Activated T-cell treated with anti-CD3 and anti-CD28 coated beads for 4 hours (primary cell): ENCODE measurements at places on chromosomes 13 and 19.

DNA sequence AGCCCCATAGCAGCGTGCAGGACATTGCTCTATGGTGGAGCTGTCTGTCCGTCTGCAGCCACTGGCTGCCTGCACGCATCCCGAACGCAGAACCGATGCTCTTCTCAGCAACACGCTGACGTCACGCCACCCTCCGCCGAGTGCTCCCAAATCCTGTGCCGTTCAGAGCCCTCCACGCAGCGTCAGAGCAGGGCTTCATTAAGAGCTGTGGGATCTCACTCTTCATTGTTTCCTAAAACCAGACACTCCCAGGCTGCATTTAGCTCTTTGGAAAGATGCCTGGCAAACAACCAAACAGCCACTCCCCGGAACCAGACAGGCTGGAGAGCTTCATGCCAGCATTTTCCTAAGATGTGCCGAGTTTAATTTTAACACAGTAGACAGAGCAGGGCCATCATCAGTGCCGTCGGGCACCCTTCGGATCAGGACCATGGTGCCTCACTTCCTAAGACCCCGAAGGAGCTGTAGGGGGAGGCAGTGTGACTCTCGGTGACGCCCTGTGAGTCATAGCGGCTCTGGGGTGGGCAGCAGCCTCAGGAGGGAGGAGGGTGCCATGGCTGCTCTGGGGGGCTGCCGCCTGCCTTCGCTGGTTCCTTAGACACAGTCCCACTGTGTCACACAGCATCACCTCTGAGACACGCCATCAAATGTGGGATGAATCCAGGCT, 131.5 kb upstream of the MCF2L start:
- DNase-seq: no peak

- no peak for DNase-seq
Measured at GRCh38 chr13:75929076-75929475, 292.9 kb downstream of the LMO7 start.

DNA sequence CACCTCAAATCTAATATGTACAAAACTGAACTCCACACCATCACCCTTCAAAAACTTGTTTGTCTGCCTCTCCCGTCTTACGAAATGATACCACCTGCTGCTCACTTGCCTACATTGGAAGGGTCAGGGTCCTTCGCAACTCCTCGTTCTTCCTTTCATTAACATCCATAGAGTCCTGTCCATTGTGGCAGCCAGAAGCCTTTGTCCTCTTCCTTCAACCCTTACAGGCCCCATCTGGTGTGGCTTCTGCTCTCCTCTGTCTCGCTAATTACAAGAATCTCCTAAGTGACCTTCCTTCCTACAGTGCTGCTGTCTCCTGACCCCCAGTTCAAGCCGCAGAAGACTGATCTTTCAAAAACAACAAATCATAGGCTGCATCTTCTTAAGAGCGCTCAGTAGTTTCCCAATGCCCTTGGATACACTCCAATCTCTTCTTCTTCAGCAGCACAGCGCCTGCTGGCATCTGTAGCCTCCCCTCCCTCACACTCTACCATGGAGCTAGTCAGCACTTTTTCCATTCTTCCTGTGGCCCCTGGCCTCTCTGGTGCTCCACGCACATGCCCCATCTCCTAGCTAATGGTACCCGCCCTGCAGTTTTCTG, 382.7 kb downstream of the LIG4 start:
- no peak for DNase-seq

DNA sequence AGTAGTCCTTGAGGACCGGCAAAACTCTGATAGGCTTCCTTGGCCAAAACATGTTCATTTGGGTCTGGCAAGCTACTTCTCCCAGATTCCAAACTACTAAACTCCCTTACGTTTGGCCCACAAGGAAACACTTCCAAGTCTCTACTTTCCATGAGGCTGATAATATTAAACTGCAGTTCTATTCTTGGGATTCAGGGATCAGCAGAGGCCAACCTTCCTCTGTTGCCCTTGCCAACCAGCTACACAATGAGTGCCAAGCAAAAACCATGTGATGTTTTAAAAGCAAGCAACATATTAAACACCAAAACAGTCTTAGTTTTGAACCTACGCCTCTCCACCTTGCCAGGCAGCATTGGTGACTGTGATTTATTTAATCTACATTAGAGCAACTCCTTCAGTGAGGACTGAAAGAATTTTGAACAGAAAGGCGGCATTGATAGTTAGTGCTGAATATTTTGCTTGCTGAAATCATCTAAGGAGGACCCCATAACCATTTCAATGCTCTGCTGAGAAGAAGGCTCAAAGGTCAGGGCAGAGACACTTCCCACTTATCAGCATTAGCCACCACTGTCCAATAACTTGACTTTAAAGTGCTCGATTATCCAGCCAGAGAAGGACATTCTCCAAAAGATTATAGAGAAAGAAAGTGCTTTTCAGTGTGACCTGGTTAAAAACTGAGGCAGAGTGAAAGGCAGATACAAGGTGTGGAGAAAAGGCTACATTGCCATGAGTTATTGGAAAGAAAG, 287.1 kb downstream of the TBC1D4 start:
- DNase-seq: no peak

DNA sequence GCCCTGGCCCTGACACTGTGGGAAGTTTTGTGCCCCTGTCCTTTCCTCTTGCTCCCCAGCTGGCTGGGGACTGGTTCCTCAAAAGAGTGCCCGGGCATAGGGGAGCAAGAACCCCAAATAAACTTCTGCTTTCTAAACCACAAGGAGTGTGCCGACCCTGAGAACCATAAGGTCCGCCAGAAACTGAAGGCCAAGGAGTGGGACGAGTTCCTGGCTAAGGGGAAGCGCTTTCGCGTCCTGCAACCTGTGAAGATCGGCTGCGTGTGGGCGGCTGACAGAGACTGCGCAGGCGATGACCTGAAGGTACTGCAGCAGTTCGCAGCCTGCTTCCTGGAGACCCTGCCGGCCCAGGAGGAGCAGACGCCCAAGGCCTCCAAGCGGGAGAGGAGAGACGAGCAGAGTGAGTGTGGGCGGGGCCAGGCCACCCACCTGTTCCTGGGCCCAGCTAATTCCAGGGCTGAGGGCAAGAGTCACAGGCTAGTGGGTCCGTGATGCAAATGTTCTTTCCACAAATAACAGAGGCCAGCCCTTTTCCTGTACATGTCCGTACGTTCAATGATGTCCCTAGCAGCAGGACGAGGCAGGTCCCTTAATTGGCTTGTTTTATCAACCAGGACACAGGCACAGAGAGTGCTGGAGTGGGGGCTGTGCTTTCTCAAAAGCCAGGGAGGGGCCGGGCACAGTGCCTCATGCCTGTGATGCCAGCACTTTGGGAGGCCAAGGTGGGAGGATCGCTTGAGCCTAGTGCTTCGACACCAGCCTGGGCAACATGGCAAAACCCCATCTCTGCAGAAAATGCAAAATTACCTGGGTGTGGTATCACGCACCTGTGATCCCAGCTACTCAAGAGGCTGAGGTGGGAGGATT, 25.6 kb downstream of the UBXN6 start:
- no peak for DNase-seq

GRCh38 chr19:51116736-51117286, 7.9 kb upstream of the SIGLEC9 start:
- DNase-seq: no peak

- peak; percentile 34 for DNase-seq
Measured at GRCh38 chr19:55206664-55207500, 2.4 kb downstream of the PTPRH start.

DNA sequence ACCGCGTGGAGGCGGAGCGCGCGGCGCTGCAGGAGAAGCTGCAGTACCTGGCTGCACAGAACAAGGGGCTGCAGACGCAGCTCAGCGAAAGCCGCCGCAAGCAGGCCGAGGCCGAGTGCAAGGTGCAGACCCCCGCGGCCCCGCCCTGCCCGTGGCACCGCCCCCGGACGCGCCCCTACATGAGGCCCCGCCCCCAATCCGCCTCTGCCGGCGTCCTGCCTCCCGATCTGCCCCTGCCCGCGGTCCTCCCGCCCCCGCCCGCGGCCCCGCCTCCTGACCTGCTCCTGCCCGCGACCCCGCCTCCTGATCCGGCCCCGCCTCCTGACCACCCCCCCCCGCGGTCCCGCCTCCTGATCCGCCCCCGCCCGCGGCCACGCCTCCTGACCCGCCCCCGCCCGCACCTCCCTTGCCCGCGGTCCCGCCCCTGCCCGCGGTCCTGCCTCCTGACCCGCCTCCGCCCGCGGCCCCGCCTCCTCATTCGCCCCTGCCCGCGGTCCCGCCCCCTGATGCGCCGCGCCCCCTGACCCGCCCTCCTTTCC, 11.7 kb downstream of the PRR36 start:
- DNase-seq: peak; percentile 62

DNA sequence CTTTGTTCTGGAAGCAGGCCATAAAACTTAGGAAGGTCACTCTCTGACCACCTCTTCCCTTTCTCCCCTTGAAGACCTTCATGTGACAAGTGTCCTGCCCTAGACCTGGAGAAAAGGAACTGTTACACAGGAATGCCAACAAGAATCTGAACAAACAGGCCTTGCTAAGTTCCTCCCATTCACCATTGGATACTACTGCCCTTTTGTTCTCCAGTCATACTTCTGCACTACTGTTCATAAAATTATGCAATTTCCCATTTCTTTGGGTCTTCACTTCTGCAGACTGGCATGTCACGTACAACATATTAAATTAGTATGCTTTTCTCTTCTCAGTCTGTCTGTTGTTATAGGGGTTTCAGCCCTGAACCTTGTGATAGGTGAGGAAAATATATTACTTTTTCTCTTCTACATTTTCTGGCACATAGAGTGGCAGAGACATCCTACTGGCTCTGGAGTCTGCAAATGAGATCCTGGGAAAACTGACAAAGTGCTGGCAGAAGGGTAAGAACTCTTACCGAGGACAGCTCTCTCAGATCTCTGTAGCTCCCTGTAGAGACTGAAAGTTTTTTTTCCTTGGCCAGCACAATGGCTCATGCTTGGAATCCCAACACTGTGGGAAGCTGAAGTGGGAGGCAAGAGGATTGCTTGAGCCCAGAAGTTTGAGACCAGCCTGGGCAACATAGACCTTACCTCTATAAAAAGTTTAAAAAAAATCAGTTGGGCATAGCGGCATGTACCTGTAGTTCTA, 87.6 kb upstream of the SPRY2 start:
- no peak for DNase-seq

- no peak for DNase-seq
Measured at GRCh38 chr13:47139519-47139918, 242.7 kb upstream of the HTR2A start.

DNA sequence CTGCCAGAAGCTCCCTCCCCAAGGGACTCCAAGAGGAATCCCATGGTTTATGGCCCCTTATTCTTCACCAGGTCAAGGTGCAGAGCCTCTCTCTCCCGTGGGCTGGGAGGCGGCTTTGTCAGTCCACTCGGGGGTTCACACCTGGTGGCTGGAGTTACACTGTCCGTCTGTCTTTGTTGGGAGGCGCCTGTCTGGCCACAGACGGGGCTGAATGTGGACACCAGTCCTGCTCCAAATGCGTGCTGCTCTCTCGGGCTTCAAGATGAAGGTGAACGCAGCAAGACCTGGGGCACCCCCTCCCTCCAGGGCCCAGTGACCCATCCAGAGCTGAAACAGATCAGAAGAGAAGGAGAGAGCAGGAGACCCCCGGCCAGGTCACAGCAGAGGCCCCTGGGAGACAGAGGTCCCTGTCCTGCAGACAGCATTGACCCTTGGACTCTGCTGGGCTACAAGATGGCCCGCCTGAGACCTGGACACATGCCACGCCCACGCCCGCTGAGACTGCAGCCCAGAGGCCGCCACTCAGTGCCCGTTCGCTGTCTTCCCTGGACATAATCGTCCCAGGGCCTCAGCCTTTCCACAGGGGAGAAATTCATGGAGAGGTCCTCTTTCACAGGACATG, 29.9 kb upstream of the TUBGCP3 start:
- DNase-seq: no peak

DNA sequence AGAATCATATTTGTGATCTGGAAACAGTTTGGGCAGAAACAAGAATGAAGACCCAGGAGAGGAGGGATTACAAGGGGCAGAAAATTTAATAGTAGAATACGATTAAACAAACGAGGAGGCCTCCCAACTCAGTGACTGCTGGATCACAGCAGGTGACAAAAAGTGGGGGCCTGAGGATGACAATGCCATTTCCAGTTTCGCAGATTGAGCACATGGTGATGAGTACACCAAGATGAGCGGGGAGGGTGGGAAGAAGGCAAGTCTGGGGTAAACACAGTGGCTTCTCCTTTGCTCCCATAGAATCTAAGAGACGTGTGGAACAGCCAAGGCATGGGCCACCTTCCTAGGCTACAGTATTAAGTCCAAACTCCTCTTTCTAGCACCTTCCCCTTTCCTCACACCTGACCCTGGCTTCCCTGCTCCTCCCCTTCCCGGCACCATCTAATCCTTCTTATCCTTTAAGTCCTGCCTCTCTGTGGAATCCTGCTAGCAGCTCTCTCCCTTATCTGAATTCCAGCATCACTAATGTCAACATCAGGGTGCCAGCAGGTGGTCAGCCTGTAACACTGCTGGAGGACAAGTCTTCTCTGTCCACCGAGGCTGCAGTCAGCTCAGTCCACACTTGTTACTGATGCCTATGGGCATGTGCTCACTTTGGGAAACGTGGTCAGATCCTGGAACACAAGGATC, 13.5 kb downstream of the ATP7B start:
- DNase-seq: no peak

DNA sequence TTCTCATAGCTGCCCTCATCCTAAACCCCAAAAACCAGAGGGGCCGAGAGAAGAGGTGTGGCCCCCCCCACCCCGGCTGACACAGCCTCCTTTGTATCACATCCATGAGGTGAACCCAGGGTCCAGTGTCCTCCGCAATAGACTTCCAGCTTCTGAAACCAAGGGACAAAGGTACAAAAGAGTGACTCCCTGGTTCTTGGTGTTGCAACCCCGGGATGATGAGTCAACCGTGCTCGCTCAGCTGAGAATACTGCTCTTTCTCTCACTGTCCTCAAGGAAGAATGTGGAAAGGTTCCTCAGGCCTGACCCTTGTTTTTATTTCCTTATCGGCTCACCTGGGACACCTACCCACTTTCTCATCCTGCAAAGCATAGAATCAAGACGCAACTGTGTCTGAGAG, 5.5 kb downstream of the SLC15A1 start:
- no peak for DNase-seq

DNA sequence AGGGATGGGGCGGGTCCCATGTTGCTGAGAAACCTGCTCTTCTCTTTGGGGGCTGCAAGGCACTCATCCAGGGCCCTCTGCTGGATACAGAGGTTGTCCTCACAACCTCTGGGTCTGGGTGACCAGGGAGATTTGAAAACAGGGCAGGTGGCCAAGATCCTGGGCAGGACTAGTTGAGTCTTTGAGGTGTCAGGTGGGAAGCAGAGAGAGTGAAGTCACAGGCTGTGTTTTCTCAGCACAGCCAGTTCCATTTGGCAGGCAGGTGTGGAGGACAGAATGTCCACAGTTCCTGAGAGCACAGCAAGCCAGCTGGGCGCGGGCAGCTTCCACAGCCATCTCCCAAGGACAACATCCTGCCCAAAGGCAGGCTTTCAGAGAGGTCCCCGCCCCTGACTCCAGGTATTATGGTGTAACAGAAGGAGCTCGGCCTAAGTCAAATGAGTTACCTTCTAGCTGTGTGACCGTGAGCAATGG, 118.8 kb downstream of the NUFIP1 start:
- DNase-seq: no peak
